ENCODE measurements at places on chromosomes 16 and 17. TPM values are rescaled to one million over a fixed set of nuclear protein-coding genes. Genes with fewer than 3 reads are reported as not detected.

- DNase-seq, result no peak
- no peaks in the 10 kb centered on the region for H3K27me3 ChIP-seq
- no peaks in the 10 kb centered on the region for H3K4me1 ChIP-seq
- no peak overlapping the region for H3K27ac ChIP-seq
- H3K4me3 ChIP-seq, result no peak overlapping the region
- no peaks in the 10 kb centered on the region for H3K36me3 ChIP-seq
Measured at GRCh38 chr17:74502861-74503260, 28.4 kb downstream of the CD300LB start.

DNA sequence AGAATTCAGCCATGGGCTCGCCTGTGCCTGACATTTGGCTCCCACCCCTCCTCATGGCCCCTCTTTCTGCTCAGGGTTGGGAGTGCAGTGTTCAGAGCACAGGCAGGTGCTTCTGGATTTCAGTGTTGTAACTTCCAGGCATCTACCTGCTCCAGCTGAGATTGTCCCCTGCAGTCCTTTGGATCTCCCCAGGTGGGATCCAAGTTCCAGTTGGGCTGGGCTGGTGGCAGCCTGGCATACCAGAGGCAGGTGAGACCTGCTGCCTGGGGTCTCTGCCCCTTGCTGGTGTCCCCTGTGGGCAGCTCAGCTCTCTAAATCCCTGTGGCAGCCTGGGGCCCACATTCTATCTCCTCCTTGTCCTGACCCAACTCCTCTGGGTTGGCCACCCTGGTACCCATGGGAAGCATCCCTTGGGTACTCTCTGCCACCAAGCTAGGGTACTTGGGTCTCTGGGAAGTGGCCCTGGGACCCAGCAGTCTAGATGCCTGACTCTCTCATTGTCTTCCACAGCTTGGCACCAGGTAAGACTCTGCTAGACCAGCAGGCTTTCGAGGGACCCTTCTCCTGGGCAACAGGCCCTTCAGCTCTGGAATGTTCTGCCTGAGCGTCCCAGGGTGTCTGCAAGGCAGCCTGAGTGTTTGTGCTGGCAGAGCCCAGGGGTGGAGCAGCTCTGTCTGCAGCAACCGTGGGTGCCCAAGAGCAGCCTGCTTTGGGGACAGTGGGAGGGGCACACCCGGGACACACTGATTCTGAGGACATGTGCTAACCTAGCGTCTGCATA, 42.5 kb downstream of the DNAH17 start:
- no peak for DNase-seq
- H3K36me3 ChIP-seq, result no peaks in the 10 kb centered on the region
- H3K27me3 ChIP-seq, result no peaks in the 10 kb centered on the region
- H3K4me3 ChIP-seq, result no peak overlapping the region
- peaks cover 9% of the 10 kb centered on the region for H3K4me1 ChIP-seq

DNA sequence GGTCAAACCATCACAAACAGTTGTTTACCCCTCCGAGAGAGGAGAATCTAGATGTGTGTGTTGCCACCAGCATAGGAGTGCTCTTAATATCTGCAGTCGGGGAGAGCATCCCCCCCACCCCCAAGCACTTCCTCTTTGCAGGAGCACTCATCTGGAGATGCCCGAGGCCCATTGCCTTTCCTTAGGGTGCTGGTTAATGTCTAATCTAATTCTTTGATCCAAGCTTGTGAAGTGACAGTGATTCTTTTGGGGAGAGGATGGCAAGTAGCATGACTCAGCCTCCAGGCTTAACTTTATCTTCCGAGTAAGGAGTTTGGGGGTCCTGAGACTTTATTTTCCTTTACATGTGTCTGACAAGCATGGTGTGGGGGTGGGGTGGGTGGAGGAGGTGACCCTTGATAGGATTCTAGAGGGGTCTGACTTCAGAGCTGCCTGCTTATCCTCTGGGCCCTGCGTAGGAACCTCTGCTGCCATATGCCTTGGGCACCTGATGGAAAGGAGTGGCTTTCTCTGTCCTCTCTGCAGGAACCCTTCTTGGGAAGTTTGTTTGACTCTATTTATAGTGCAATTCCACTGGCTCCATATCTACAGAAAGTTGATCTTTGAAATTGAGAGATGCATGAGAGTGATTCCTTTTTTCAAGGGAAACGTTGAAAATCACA, 207.1 kb downstream of the SPECC1 start:
- DNase-seq, result no peak
- H3K27me3 ChIP-seq, result no peaks in the 10 kb centered on the region
- H3K27ac ChIP-seq, result no peak overlapping the region
- no peak overlapping the region for H3K4me3 ChIP-seq
- H3K4me1 ChIP-seq, result peaks cover 2% of the 10 kb centered on the region

GRCh38 chr17:48530887-48531272, at the start of gene HOXB1:
HOXB1 (minus strand) TSS chr17:48531011; CDS start chr17:48530904, 107 bp downstream.
- H3K27ac ChIP-seq, result peak within 1 kb of the TSS; percentile 49
- no peak for DNase-seq
- H3K4me1 ChIP-seq, result peaks cover 14% of the 10 kb centered on the region
- H3K36me3 ChIP-seq, result no peaks in the 10 kb centered on the region

Gene PHLPP2
- total RNA-seq, result 11.9 TPM
